GOT3 (cell line): ENCODE measurements at places on chromosomes 1 and 21.

- no peak for DNase-seq
Measured at GRCh38 chr1:38266197-38266520, 219.6 kb upstream of the POU3F1 start.

- no peak for DNase-seq
Measured at GRCh38 chr1:235442788-235443429, 61.3 kb downstream of the B3GALNT2 start.

- no peak for DNase-seq
Measured at GRCh38 chr1:236417336-236417735, 23.2 kb downstream of the EDARADD start.

DNA sequence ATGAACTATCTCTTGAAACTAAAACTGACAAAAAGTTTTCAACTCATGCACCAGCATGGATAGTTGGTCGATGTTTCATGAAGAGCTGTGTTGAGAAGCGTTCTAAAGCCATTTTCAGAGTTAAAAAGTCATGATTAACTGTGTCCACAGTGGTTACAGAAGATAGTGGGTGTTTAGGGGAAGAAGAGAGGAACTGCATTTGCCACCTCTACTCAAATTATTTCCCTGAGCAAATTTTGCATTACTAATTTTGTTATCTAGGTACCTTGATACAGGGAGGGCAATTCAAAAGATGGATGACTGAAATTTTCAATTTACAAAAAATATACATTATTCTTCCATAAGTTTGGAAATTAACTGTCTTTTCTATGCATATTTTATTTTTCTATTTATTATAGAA, 15.5 kb downstream of the SAMSN1 start:
- no peak for DNase-seq

GRCh38 chr1:53120659-53121058, 21.8 kb downstream of the SLC1A7 start:
- DNase-seq = no peak
